ENCODE measurements at places on chromosomes 2 and 18.

- no peak for DNase-seq
These were observed 2.8 kb downstream of the RAB12 start for GRCh38 chr18:8611916-8612576.

DNA sequence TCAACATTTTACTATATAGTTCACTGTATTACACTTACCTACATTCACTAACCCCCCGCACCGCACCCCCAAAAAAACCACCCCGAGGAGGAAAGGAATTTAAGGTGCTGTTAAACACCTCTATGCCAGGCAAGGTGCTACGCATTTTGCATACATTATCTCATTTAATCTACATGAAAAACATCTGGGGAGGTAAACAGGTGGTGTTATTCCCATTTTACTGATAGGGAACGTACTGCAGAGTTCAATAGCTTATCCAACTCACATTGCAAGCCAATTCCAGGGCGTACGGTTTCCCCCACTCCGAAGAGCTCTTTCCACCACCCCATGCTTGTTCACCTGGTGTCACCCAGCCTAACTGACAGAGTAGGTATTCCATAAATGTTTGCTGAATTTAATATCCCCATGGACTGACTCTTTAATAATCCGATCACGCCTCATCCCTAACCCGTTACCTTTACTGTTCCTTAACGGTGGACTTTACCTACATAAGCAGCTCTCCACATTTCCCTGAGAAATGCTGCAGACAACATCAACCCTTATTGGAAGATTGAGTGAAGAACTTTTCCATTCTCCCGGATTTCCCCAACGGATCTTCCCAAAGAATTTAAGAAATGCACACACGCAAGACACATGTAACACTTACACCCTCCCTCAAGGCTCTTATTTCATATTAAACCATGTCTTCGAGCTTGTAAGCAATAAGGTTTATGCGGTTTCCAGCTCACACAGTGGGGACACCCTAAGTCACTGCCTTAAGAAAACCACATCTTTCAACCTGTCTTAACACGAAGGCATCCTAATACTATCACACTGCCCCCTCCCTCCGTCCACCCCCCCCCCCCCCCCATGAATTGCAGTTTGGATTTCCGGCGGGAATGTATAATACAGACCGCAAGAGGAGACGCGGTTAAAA is 1.2 kb downstream of the RAPH1 start:
- no peak for DNase-seq

- DNase-seq = no peak
These were observed 31.5 kb downstream of the B4GALT6 start for GRCh38 chr18:31652877-31653276.

- DNase-seq = no peak
These were observed 72.8 kb downstream of the TNS1 start for GRCh38 chr2:217929757-217930707.

GRCh38 chr2:38709567-38710194 is 41.5 kb downstream of the SRSF7 start:
- DNase-seq = peak; percentile 46

DNA sequence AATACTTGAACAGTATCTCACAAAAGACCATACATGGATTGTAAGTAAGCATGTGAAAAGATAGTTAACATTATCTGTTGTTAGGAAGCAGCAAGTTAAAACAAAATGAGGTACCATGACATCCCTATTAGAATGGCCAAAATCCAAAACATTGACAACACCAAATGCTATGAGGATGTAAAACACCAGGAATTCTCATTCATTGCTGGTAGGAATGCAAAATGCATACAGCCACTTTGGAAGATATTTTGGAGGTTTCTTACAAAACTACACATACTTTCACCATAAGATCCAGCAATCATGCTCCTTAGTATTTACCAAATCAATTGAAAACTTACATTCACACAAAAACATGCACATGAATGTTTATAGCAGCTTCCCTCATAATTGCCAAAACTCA is 30.9 kb upstream of the ICOS start:
- no peak for DNase-seq

DNA sequence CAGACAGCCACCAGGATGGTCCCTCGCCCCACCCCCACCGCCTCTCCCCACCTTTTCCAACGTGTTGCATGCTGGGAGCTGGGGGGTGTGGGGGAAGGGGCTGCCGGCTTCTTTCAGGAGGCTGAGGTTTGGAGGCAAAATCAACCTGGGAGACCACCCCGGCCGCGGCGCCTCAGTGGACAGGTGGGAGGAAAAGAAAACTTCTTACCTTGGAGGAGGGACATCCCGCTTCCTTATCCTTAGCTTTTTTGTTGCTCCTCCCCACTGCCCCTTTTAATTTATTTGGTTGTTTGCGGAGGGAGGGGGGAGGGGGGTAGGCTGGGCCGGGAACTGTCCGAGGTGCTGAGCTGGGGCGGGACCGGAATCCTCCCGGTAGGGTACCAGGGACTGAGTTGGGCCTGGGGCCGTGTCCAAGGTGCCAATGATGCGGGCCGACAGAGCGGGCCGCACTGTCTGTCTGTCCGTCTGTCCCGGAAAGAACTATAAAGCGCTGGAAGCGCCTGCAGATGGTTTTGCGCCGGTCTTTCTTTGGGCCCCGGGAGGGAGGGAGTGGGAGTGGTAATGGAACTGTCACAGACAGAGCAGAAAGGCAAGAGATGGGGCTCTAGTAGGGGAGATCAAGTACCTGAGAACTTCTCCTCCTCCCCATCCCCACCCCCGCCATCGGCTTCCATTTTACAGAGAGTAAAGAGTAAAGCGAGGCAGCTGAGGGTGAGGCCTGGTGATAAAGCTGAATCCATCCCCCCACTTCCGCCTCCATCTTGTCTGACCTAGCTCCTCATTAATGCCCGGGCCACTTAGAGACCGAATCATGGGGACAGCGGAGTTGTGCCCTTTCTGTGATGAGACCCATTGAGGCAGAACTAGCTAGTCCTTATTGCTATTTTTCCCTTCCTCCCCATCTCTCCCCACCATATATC is 2.4 kb downstream of the CDK5R2 start:
- no peak for DNase-seq

GRCh38 chr2:75476761-75477160 is 84.0 kb downstream of the EVA1A start:
- DNase-seq = no peak
